Calu3 (cell line): ENCODE measurements at places on chromosomes 13 and 19. TPM values are rescaled to one million over a fixed set of nuclear protein-coding genes. Genes with fewer than 3 reads are reported as not detected.

Gene MAB21L1
- not detected in 2 replicates for total RNA-seq

Gene OR7A5
- not detected in 2 replicates for total RNA-seq

Gene WDR87
- not detected in 2 replicates for total RNA-seq

Gene UBE2L5
- not detected in 2 replicates for total RNA-seq

Gene FUT2
- total RNA-seq: 8.7 and 10.4 TPM in 2 replicates

DNA sequence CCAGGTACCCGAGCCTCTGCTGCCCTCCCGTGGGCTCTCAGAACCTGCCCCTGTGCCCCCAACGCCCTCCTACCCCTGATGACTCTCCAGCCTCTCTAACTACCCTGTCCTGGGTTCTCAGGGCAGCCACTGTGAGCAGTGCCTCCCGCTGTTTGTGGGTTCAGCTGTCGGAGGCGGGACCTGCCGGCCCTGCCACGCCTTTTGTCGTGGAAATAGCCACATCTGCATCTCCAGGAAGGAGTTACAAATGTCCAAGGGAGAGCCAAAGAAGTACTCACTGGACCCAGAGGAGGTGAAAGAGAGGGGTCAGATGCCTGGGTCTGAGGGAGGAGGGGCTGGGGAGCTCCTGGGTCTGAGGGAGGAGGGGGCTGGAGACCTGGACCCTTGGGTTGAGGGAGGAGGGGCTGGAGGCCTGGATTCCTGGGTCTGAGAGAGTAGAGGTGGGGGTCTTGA lies 20.0 kb downstream of the CNFN start:
- no peak for DNase-seq

- no peak for DNase-seq
These were observed 51.0 kb downstream of the SOX1 start for GRCh38 chr13:112117955-112118302.

GRCh38 chr13:95644601-95645052 lies at the start of gene DZIP1:
TSS of gene DZIP1 (minus strand) at chr13:95644706. CDS start at chr13:95642029, 2,677 bp downstream.
- peak; percentile 50 for DNase-seq

- DNase-seq: no peak
These were observed 1.5 kb downstream of the SLC25A23 start for GRCh38 chr19:6457958-6458694.

- DNase-seq: no peak
These were observed 67.7 kb upstream of the TEX29 start for GRCh38 chr13:111252446-111253364.

- no peak for DNase-seq
These were observed 5.6 kb downstream of the NANOS2 start for GRCh38 chr19:45908956-45909355.

GRCh38 chr19:18697680-18698079 lies 14.2 kb downstream of the CRTC1 start:
- peak; percentile 30 for DNase-seq

DNA sequence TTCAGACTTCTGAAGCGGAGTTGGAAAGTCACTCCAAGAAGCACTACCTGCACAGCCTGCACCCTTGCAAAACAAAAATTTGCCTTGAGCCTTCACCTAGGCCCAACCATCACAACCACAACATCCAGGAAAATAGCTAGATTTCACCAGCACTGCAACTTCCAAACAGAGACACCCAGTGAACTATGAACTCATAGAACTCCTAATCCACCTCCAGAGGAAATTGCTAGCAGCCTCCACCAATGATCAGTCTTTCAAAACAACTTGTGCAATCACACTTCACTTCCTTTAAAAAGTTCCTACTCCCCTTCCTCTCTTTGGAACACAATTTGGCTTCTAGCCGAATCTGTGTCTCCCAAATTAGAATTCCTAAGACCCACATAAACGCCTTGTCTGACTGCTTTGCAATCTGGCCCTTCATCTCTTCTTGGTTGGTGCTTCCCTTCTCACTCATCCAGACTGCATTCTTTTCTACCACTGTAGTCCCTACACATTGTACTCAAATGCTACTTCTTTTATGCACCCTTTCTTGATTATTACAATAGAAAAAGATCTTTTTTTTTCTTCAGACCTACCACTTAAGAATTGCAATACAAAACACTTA lies 489.2 kb upstream of the ARGLU1 start:
- DNase-seq: no peak

- no peak for DNase-seq
These were observed 9.2 kb upstream of the CLIP3 start for GRCh38 chr19:36041831-36042230.

GRCh38 chr19:15294561-15294990 lies 37.8 kb downstream of the BRD4 start:
- DNase-seq: no peak

DNA sequence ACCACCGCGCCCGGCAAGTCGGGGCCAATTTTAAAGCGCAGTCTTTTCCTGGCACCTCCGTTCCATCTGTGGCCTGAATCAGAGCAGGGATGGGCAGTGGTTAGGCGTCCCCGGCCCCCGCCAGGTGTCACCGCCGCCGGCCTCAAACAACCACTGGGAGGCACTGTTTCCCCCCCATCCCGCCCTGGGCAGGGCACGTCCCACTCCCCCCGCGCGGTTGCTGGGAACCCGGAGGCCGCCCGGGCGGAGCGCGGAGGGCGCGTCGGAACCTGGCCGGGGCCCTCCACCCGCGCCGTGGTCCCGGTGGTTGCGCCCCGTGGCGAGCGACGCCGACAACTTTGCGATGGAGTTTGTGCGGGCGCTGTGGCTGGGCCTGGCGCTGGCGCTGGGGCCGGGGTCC lies at the start of gene GRIN3B:
Gene GRIN3B, plus strand, starts transcription at position 325 of the 400 bp plus-strand sequence. Its CDS starts 19 bp downstream, at position 344.
- DNase-seq: peak; percentile 43

DNA sequence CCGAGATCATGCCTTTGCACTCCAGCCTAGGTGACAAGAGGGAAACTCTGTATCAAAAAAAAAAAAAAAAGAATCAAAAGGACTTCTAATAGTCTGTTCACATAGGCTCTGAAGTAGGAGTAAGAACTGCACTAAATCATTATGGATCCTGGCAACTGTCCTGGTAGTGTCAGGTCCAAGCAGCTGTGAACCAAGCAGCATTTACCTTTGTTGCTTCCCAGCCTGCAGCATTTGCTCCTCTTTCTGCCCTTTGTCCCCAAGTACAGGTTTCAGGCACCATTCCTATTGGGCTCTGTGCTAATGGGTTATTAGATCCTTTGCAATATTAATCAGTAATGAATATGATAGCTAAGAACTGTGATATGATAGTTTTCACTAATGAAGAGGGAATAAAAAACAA lies 77.4 kb upstream of the NBEA start:
- no peak for DNase-seq

DNA sequence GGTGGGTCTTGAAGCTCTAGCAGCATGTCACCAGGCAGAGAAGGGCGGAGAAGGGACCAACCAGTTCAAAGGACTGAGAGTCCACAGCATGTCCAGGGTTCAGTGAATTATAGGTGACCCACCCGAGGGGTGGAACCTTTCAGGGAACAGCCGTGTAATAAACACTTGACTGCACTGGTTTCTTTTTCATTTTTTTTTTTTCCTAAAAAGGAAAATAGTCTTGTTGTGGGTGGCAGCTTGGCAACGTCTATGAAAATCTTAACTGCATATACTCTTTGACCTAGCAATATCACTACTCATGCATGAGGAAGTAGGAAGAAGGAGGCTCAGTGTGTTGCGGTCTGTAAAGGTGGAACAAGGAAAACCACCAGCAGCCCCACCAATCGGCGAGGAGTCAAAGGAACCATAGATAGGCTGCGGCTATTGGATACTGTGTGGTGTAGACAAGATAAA lies 13.0 kb upstream of the MYH14 start:
- peak; percentile 88 for DNase-seq

DNA sequence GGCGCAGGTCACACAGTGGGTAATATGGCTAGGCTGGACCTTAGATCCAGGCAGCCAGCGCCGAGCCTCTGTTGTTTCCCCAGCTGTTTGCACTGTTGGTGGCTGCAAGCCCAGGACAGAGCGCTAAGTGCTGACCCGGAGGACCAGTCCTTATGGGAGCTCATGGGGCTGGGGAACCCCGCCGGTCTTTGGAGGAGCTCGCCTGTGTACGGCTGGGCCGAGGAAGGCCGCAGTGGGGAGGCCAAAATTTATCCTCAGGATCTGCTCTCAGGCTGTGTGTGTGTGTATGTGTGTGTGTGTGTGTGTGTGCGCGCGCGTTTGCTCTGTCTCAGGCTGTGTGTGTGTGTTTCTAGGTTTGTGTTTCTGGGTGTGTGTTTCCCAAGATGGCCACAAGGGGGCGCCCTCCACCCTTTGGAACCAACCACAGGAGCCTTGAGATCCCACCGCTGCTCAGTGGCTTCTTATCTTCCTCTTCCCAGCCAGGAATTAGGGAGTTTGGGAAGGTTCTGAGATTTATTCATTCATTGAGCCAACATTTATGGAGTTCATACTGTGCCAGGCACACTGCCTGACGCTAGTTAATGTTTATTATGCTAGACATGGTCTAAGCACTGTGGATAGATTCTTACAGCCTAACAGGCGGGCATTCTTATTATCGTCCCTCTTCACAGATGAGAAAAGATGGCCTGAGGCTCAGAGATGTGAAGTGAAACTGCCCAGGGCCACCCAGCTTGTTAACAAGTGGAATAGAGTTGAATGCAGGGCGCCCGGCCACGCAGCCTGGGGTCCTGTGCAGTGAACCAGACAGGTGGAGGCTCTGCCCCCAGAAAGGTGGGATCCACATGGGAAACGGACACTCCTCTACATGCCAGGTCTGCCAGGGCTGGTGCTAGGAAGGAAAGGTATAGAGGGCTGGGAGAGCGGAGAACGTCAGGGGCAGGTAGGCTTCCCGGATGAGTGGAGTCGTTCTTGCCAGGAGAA lies 13.0 kb downstream of the PGLYRP1 start:
- DNase-seq: peak; percentile 69

GRCh38 chr19:6739390-6739882 lies at the start of gene TRIP10:
TSS of gene TRIP10 (plus strand) at chr19:6739680. CDS start at chr19:6739762, 82 bp downstream.
- DNase-seq: peak; percentile 72

GRCh38 chr19:11530432-11530831 lies 1.5 kb upstream of the ECSIT start:
- DNase-seq: peak; percentile 61

GRCh38 chr19:49497789-49498103 lies 1.5 kb downstream of the RPS11 start:
- DNase-seq: no peak

DNA sequence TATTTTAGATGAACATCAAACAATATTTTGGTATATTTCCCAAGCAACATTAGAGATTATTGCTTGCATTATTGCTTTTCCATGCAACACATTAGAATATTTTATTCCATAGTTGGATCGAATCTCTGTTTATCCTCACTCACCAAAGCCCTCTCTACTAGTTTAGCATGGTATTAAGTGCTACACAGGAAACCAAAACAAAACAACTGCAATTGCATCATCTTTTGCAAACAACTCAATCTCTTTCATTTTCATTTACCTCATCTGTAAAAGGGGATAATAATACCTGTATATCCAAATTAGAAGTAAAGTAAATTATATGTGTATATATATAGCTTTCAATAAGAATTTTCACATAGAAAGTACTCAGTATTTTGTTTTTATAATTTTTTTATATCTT lies 147.8 kb upstream of the PCDH9 start:
- DNase-seq: no peak

DNA sequence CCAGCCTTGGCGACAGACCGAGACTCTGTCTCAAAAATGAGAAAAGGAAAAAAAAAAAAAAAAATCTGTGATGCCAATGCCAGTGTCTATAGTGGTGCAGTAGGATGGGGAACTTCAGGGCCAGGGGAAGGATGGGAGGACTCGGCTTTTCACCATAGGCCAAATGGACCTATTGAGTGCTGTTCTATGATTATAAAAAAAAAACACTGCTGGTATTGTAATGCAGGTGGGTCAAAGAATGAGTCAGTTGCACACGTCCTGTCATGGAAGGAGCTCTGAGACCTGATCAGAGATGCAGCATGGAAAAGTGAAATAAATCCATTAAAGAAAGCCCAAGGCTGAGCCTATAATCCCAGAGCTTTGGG lies 7.0 kb downstream of the DNAJB1 start:
- no peak for DNase-seq
